ENCODE measurements at places on chromosomes 2 and 18.

DNA sequence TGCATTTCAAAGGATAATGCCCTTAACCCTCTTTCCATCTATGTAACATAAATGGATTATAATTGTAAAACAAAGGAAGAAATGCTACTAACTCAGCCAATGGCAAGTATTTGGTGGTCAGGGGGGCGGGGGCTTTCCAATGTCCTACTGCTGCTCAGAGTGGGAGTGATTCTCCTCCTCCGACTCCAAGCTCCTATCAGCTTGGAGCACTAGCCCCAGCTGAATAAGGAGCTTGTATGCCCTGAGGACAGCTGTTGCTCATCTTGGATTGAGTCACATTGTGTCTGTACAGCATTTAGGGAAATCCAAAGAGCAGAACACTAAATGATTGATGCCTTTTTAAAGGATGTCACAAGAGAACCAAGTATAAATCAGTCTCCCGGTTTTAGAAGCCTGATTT lies 105.6 kb upstream of the ZNF521 start:
- DNase-seq = peak; percentile 72

DNA sequence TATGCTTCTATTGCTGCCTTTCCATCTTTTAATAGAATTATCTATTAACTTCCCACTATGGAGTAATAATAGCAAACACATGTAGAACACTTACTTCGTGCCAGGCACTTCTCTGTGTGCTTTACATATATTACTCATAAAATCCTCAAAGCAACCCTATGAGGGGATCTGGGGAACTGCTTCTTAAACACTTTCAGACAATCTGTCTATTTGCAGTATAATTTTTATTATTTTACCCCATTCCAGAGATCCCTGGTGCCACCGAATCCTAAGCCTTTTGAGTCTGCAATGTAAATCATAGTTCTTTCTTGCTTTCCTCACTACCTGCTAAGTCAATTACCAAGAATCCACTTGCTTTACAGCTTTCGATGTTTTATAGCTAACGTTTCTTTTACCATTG lies 25.6 kb upstream of the GCFC2 start:
- DNase-seq = no peak

GRCh38 chr2:14752295-14752694 lies 119.8 kb downstream of the LRATD1 start:
- DNase-seq = no peak

- DNase-seq = no peak
These were observed 147.7 kb upstream of the SP5 start for GRCh38 chr2:170567429-170567828.

DNA sequence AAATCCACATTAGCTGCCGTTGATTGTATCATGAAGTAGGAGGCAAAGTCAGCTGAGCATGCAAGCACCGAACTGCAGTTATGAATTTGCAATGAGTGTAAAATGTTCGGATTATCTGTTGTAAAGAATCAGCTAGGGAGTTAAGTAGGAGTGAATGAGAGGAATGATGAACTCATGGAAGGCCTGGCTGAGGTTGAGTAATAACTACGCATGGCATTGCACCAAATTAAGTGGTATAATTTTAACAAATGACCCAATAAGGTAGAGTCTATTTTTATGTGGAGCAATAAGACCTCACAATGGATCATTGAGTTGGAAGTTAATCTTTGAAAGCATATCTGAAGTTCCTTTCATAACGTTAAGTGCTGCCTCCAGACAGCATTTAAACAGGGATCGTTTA lies 288.2 kb upstream of the CHST9 start:
- DNase-seq = no peak

- no peak for DNase-seq
These were observed 208.4 kb downstream of the DYSF start for GRCh38 chr2:71661782-71662181.

DNA sequence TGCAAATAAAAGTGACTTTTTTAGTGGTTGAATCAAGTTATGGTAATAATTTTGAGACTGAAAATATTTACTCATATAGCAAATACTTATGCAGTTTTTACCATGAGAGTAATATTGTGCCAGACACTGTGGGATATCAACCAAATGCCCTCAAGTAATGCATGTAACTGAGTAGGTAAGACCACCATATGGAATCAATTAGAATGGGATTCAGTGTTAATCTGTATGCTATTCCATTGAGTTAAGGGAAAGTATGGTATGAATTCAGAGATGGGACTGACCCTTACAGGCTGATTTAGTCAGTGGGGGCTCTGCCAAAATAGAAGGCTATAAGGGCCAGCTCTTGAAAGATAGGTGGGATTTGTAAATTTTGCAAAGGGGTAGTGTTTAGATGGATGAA lies 131.6 kb downstream of the CCDC85A start:
- DNase-seq = peak; percentile 44

DNA sequence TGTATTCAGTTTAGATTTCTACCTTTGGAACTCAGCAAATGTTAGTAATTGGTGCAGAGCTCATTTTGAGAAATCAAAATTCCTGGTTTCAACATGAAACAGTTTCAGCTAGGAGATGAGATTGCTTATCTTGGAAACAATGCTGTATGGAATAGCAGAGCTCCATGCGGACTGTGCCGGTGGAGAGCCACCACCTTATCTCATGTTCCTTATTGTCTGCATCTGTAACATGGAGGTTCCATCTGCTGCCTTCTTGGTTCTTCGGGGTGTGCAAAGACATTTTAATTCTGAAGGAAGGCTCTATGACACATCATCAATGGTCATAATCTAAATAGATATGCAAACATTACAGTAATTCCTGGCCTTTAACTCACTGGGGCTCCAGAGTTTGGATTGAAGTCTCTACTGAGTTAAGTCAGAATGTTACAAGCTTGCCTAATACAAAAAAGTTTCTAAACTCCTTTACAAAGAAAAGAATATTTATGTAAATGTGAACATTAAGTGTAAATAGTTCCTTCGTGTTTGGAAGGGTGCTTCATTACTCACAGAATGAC lies 65.3 kb downstream of the PRKRA start:
- DNase-seq = no peak

DNA sequence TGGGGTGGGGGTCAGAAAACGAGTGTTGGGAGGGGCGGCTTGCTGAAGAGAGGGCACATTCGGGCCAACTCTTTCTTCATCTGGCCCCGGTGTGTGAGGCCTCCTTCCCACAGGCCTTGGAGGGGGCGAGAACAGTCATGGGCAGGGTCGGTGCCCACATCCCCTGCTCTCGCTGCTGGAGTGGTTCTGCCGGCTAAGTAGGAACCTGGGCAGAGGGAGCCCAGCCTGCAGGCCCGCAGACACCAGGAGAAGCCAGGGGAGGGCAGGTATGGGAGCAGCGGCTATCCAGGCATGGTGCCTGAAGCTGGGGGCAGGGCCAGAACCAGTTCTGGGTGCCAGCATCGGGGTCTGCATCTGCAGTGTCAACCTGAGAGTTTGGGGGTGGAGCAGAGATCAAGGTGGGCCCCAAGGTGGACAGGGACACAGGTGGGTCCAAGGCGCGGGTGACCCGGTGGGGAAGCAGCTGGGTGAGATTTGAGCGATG lies 46.6 kb upstream of the HPCAL1 start:
- no peak for DNase-seq

DNA sequence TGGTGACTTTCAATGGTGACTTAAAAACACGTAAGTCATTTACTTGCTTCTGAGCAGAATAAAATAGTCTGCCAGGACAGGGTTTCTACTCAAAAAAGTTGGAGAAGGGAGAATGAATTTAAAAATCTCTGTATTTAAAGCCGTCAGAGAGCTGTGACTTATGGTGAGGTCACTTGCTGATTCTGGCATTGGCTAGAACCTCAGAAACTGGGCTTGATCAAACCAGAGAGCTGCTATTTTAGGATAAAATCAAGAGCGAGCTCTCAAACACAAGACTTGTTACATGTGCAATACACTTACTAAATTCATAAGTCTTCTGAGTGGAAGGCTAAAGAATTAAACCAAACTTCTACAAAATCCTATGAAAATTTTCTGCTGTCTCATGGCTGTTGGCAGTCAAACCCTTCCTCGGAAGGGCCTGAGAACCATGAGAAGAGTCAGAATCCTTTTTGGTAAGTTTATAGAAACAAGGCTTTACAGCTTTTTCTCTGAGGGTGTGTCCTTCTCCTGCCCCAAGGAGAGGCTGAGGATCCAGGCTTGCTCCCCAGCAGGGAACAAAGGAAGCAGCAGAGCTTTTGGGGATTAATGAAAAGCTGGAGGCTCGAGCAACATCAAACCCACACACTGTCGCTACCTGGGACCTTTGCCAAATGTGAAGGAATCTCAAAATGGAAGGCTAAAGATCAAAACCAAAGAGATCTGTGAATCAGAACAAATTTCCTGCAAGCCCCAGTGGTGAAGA lies 816.4 kb downstream of the SOCS6 start:
- peak; percentile 26 for DNase-seq

DNA sequence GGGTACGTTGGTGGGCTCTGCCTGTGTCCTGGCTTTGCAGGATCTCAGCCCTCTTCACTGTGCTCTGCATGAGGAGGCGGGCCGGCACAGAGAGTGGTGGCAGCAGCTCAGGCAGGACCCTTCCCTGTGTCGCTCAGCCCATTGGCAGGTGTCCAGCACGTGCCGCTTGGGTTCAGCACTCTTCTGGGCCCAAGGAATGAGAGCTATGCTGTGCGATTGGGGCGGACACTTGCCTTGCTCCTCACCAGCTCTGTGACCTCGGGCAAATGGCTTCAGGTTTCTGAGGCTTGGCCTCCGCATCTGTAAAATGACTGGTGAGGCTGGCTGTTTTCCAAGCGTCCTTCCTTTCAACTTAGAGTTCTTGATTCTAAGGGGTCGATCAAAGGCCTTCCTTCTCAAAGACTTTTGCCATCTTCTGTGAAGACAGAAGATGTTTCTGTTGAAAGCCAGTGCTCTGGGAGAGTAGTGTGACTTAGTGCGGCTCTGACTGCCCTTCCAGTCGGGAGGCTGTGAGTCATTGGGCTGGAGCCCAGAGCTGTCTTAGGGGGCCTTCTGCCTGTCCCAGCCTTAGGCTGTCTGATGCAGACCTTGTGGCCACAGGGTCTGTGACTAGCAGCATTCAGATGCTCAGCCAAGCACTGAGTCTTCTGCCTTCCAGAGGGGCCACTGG lies 35.6 kb downstream of the GLI2 start:
- DNase-seq = peak; percentile 93

DNA sequence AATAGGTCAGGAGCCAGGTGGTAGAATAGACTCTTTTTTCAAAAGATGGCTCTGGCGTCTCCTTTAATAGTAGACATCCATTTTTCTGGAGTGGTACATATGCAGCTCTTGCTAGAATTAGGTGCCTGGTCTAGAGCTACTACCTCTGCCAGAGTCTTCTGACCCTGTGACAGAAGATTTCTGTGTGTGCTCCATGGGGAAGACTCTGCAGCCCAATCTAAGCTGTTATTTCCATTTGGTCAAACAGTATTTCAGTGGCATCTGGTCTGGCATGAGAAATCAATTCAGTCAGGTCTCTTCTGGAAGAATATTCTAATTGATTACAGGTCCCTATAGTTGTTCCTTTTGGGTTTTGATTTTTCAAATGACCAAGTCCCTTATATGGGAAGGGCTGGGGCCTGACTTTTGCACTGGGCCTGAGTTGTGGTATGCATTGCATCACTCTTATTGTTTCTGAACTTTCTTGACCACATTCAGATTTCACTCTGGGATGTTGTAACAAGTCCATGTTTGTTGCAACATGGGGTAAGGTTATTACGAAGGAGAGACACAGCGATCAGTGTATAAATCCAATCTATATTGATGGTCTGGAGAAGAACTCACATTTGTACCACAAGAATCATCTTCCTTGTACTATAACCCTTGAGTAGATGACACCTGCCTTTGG lies 12.1 kb downstream of the MXD1 start:
- no peak for DNase-seq

DNA sequence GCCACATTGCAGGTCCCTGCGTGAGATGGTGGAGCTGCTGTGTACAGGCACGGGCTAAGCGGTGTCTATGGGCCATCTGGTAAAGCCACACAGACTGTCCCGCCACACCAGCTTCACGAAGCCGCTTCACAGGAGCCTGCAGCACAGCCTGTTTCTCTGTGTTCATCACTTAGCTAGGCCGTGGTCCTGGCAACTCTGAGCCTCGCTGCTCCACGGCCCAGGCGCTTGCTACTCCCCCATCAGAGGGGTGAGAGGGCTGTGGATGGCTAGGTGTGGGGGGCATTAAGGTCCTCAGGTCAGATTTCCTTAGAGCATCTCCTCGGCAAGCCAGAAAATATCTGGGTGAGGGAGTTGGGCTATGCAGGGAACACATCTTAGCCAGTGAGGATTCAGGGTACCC lies 225.7 kb downstream of the GLI2 start:
- DNase-seq = no peak

- DNase-seq = no peak
These were observed 94.8 kb upstream of the SPATS2L start for GRCh38 chr2:200211643-200212042.

DNA sequence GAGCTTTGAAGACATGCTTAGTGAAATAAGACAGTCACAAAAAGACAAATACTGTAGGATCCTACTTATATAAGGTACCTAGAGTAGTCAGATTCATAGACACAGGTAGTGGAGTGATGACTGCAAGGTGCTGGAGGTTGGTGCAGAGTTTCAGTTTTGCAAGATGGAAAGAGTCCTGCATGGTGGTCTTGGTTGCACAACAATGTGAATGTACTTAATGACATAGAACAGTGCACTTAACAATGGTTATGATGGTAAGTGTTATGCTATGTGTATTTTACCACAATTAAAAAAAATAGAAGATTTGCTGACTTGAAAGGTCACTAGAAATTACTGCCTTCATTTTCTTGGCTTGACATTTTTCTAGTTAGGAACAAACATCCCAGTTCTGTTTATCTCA lies 9.5 kb downstream of the CERS6 start:
- DNase-seq = peak; percentile 7

- DNase-seq = no peak
These were observed 308.8 kb downstream of the PRKCE start for GRCh38 chr2:45960057-45960863.

- DNase-seq = no peak
These were observed 8.2 kb downstream of the MALL start for GRCh38 chr2:110107092-110108079.

DNA sequence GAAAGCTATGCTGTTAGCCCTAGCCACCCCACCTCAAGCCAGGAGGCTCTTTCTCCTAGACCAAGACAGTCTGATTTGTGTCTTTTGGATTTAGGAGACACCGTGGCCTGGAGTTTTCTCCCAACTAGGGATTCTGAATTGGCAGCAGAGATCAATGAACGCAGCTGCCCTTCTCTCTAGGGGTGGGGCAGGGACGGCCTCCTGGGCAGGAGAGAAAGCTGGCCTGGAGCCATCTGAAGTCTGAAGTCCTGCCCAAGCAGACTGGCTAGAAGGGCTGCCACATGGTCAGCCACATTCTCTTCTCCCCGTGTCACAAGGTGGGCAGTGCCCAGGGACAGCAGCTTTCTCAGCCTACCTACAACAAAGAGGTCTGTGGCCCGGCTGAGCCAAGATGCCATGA lies 45.1 kb downstream of the PIEZO2 start:
- DNase-seq = no peak

- DNase-seq = no peak
These were observed 70.6 kb downstream of the CAPN13 start for GRCh38 chr2:30736461-30737325.

- no peak for DNase-seq
These were observed 1262.5 kb upstream of the CDH2 start for GRCh38 chr18:29439398-29439797.

DNA sequence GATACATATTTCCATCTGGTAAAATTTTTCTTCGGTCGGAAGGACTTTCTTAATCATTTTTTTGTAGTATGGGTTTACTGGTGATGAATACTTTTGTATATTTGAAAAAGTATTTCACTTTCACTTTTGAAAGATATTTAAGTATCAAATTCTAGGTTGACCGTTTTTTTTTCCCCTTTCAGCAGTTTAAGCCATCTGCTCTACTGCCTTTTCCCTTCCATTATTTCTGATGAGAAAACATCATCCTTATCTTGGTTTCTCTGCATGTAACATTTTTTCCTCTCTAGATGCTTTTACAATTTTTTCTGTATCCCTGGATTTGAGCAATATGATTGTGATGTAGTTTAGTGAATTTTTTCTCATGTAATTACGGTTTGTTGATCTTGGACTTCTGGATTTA lies 87.0 kb downstream of the MTX2 start:
- DNase-seq = no peak
